ENCODE measurements at places on chromosomes 4 and X.

- H3K4me3 ChIP-seq, result no peak overlapping the region
- H3K4me1 ChIP-seq, result no peaks in the 10 kb centered on the region
- no peak for DNase-seq
Measured at GRCh38 chr4:80228460-80228859, 31.2 kb downstream of the PRDM8 start.

DNA sequence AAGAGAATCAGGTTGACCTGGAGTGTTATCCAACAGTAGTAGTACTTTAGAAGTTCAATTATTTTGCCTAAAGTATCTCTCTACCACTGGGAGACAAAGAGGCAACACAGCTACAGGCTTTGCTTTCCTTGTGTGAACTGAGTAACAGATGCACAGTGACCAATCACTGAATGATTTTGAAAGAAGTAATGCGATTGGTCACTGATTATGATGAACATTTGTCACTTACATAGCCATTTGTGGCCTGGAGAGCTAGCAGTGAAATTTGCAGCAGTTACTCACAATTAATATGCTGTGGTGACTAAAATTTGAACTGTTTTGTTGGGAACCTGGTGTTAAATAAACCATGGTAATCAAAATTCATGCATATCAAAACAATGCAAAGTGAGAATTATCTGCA is 508.7 kb upstream of the DIPK2B start:
- no peak overlapping the region for H3K27ac ChIP-seq
- H3K4me1 ChIP-seq, result peaks cover 17% of the 10 kb centered on the region
- H3K4me3 ChIP-seq, result no peak overlapping the region
- DNase-seq, result no peak

DNA sequence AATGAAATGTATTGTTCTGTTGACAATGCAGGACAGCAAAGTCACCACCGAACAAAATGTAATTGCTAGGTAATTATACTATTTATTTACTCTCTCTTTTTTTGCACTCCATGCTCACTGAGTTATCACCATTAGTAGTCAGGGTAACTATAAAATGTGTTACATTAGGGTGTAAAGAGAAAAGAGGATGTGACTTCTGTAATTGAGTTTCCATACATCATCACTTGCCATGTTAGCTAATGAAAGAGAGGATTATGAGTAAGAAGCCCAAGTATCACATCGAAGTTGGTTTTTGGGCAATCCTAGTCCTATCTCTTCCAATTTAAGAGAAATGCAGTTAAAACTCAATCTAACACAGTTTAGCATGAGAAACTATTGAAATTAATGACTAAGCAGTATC is 7.6 kb downstream of the ZXDA start:
- H3K27ac ChIP-seq, result no peak overlapping the region
- no peak overlapping the region for H3K4me3 ChIP-seq
- H3K36me3 ChIP-seq, result peaks cover 12% of the 10 kb centered on the region
- no peak for DNase-seq
- no peaks in the 10 kb centered on the region for H3K27me3 ChIP-seq

- peaks cover 5% of the 10 kb centered on the region for H3K27me3 ChIP-seq
- no peak for DNase-seq
- H3K27ac ChIP-seq, result no peak overlapping the region
Measured at GRCh38 chr4:109930872-109931271, 18.2 kb downstream of the EGF start.

DNA sequence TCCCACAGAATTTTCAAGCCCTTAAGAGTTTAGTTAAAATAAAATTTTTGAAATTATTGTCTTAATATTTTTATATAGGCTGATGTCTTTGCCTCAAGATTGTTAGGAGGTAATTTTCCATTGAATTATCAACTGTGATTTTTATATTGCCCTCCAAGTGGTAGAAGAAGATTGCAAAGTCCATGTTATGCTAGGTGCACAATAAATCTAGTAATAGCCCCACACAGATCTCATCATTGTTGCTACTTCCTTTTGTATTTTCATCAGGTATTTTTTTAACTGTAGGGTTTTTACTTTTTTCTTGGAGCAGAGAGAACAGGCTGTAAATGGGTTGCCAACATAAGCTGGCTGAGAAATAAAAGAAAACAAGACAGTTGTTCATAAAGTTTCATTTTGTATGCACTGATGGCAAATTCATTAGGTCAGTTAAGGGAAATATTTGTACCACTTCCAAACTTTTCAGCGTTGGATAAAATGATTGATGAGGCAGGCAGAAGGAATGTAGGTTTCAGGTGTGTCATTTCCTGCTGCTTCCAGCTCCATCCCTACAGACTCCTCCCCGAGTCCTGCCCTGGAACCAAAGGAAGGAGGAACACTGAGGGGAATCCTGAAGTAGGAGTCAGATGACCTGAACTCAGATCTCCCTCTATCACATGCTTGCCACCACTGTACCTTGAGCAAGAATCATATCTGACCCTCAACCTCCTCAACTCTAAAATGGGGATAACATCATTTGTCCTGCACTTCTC is 105.5 kb downstream of the PRRG1 start:
- H3K36me3 ChIP-seq, result no peaks in the 10 kb centered on the region
- DNase-seq, result no peak
- no peak overlapping the region for H3K4me3 ChIP-seq
- H3K27me3 ChIP-seq, result no peaks in the 10 kb centered on the region
- H3K4me1 ChIP-seq, result no peaks in the 10 kb centered on the region
- no peak overlapping the region for H3K27ac ChIP-seq

GRCh38 chr4:37646247-37646646 is 39.9 kb downstream of the RELL1 start:
- DNase-seq, result no peak
- H3K36me3 ChIP-seq, result peaks cover 29% of the 10 kb centered on the region
- no peak overlapping the region for H3K27ac ChIP-seq

DNA sequence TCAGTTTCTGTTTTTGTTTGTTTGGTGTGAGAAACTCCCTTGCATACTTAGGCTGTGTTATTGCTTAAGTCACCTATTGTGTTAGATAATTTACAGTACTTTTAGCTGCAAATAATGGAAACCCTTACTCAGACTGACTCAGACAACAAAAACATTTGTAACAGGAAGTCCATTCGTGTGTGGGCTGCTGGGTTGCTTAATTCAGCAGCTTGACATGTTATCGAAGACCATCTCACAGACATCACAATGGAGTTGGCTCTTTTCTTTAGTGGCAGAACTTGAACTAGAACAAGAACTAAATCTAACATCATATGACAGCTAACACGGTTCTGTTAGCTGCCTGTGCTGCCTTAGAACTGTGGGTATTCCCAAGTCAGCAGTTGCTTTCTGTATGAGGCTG is 9.9 kb upstream of the GABRE start:
- no peak for DNase-seq
- no peak overlapping the region for H3K4me3 ChIP-seq
- H3K27ac ChIP-seq, result no peak overlapping the region

DNA sequence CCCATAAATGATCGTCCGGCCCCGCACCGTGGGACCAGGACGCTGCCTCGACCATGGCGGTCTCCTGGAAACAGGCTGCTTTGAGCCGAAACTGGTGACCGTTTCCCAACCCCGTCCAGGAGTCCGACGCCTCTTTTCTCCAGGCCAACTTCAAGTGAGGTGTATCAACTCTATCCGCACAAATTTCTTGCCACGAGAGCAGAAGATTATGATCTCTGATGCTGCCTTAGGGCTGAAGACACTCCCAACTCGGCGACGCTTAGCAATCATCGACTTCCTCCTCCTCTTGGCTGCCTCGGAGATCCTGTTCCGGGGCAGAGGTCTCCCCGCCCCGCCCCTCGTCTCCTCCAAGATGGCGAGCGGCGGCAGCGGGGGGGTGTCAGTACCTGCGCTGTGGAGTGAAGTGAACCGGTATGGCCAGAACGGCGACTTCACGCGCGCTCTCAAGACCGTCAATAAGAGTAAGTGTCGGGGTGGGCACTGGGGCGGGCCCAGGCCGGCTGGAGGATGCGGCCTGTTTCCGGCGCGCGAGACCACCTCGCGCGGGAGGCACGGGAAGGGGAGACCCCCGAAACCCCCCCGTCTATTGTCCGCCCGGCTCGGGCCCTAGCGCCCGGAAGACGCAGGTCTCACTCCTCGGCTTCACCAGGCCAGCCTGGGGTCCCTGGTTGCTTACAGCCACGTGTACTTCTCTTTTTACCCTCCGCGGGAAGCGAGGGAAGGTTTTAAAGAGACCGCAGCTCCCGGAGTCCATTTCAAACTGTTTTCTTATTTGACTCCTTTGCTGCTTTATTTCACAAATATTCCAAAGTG is at the start of gene SRP72:
Gene SRP72, plus strand, starts transcription at position 334 of the 813 bp plus-strand sequence. Its CDS starts 19 bp downstream, at position 353.
- peak within 1 kb of the TSS; percentile 94 for H3K4me3 ChIP-seq
- H3K27ac ChIP-seq, result peak within 1 kb of the TSS; percentile 96
- peak; percentile 88 for DNase-seq
- peaks cover 42% of the 10 kb centered on the region for H3K4me1 ChIP-seq
- H3K27me3 ChIP-seq, result no peaks in the 10 kb centered on the region
- peaks cover 11% of the 10 kb centered on the region for H3K36me3 ChIP-seq

- no peak overlapping the region for H3K4me3 ChIP-seq
- peaks cover 2% of the 10 kb centered on the region for H3K27me3 ChIP-seq
- no peak for DNase-seq
- no peak overlapping the region for H3K27ac ChIP-seq
Measured at GRCh38 chr4:89707467-89707866, 129.5 kb downstream of the SNCA start.

- no peak for DNase-seq
- no peaks in the 10 kb centered on the region for H3K27me3 ChIP-seq
- peaks cover 23% of the 10 kb centered on the region for H3K4me1 ChIP-seq
- H3K27ac ChIP-seq, result no peak overlapping the region
Measured at GRCh38 chrX:45840411-45840950, 639.8 kb upstream of the DIPK2B start.
